Suppressor macrophage treated with lipopolysaccharide for 4 hours (primary cell): ENCODE measurements at places on chromosomes 5 and 9.

DNA sequence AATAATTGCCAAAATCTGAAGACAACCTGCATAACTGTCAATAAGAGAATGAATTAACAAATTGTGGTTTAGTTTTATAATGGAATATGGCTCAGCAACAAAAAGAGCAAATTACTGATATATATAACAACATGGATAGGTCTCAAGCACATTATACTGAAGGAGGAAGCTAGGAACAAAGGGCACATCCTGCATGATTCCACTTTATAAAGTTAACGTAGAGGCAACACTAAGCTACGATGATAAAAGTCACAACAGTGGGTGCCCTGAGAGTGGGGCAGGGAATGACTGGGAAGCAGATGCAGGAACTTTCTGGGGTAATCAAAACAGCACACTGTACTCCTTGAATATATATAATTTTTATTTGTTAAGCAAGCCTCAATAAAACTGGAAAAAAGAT, 165.2 kb downstream of the RMI1 start:
- no peak for DNase-seq

- no peak for DNase-seq
Measured at GRCh38 chr9:87359264-87359663, 138.4 kb upstream of the DAPK1 start.

- DNase-seq: no peak
Measured at GRCh38 chr5:173228639-173229381, 6.2 kb downstream of the NKX2-5 start.

DNA sequence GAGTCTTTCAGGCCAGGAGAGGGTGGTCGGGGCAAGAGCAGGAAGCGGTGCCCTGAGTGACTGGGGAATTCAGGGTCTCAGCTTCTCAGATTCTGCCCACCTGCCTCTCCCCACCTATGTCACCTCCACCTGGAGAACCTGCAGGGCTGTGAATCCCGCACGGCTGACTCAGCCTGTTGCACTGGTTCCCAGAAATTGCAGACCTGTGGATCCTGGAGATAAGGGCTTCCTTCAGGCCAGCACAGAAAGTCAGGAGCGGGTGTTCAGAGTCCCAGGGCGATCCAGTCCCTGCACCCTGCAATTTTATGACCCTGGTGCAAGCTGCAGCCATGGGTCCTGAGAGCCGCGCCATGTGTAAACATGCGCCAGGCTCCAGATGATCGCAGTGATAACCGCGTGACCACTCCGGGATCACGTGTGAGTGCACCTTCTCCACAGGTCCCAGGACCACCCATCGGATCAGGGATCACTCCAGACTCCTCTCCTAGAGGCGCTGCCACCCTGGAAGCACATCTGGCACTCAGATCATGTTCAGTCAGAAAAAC, 17.8 kb downstream of the IRX4 start:
- no peak for DNase-seq

DNA sequence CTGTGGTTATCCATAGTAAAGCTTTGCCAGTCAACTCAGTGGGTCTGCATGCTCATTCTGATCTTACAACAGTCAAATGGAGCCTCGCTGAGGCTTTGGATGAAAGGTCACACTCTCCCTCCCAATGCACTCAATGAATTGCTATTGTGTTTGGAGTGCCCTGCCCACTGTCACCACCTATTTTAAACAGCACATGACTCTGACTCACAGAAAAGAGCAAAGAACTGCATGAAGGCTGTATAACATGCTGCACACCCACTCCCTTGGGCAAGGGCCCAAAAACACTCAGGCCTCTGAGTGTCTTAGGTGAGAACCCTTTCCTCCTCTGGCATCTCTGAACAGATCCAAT, 118.7 kb upstream of the CCDC112 start:
- DNase-seq: peak; percentile 62

DNA sequence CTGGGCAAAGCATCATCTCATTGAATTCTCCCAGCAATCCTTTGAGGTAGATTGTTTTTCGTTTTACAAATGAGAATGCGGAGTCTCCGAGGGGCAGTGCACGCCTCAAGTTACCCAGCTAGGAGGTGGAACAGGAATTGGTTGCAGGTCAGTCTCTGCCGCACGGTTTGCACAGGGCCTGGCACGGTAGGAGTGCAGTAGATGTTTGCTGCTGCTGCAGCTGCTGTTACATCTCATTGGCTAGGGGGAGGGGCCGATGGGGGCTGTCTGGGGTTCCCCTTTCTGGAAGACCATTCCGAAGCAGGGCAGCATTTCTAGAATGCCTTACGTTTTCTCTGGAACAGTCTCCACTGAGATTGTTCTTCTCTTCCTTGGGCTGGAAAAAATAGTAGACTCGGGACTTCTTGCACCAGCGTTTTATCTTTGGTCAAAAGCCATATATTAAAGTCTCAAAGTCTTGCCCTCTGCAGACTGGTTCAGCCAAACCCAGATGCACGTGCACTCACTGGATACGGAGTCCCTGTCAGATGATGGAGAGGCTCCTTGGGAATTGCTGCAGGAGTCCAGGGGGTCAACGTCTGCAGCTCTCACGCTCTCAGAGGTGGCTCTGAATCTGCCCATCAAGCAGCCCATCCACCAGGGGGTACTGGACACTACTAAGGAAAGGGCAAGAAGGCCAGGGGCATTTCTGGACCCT, 1.2 kb downstream of the USP20 start:
- DNase-seq: peak; percentile 7

DNA sequence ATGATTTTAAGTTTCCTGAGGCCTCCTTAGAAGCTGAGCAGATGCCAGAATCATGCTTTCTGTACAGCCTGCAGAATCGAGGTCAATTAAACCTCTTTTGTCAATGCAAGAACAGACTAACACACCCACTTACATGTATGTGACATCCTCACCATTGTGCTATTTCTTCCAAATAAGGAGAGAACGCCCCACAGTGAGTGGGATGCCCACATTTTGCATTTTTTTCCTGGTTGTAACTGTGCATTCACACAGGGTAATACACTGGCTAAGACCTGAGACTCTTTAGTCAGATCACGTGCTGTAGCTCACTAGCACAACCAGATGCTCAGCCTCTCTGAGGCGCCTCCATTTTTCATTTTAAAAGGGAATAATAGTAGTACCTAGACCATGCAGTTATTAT, 4.4 kb upstream of the CEMIP2 start:
- DNase-seq: no peak

GRCh38 chr9:132769906-132770769, 99.9 kb downstream of the GTF3C4 start:
- DNase-seq: peak; percentile 79

DNA sequence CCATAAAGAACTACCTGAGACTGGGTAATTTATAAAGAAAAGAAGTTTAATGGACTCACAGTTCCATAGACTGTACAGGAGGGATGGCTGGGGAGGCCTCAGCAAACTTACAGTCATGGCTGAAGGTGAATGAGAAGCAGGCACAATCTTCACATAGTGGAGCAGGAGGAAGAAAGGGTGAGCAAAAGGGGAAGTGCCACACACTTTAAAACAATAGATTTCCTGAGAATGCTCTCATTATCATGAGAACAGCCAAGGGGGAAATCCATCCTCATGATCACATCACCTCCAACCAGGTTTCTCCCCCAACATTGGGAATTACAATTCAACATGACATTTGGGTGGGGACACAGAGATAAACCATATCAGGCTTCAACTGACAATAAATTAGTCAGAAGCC, 664.9 kb downstream of the TAF11L14 start:
- peak; percentile 8 for DNase-seq

DNA sequence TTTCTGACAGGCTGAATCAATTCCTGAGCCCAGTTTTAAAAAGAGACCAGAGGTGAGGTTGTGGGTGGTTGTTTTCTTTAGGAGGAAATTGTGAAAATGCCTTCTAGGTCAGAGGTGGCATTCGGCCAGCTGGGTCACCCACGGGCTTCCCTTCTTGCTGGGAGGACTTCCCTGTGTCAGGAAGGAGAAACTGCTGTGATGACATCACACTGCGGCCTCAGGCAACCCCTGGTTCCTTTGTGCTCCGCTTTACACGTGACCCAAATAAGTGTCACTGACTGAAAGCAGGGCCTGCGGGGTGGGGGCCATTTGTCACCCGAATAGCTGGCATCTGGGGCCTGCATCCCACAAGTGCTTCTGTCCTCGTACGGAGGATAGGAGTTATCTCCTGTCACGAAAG, 39.7 kb downstream of the FABP6 start:
- peak; percentile 96 for DNase-seq

GRCh38 chr9:114799925-114800324, 5.9 kb downstream of the TNFSF15 start:
- no peak for DNase-seq

- DNase-seq: no peak
Measured at GRCh38 chr9:88772575-88772974, 218.7 kb upstream of the S1PR3 start.

DNA sequence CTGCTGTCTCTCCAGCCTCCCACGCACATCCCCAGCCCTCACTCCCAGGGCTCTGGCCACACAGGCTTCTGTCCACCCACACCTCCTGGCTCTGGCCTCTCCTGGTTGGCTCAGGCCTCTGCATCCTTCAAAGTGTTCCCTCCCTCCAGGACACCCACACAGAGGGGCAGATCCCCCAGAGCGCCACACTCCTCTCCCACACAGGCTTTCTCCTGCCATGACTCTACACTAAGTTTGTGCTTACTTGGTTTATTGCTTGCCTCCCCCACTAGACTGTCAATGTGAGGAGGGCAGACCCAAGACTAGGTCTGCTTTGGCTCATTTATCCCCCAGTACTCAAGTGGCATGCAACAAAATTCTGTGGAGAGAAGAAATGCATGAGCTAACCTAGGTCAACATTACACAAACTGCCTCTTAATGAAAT, 67.0 kb upstream of the SPOCK1 start:
- DNase-seq: no peak

DNA sequence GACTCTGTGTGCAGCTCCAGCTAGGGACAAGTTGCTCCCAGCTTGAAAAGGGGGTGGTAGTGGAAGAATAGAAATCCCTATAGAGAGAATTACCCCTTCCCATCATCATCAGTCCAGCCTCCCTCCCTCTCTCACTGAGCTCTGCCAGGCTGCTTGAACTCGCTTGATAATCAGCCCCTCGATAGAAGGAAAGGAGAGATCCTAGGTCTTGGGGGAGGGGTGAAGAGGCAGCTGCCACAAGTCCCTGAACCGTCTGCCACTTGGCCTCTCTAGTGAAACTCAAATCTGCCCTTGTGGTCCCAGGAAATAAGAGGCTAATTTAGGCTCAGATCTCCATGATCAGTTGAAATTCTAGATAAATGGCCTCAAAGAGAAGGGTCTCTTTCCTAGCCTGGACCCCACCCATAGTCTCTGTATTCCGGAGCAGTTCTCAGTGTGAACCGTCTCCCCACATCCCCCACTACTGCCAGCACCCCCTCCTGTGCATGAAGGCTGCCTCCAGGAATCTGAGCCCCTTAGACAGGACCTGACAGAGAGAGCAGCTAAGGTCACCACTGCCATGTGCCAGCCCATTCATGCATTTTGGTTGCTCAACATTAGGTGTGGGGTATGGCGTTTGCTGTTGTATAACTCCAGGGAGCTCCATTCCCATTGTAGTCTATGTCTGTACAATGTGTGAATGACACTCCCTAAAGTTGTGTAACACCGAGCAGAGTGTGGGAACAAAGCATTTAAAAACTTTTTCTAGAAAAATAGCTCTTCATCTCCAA, 5.5 kb downstream of the DNAJB5 start:
- peak; percentile 46 for DNase-seq

- peak; percentile 35 for DNase-seq
Measured at GRCh38 chr5:150119421-150120061, 33.2 kb upstream of the CSF1R start.

- no peak for DNase-seq
Measured at GRCh38 chr5:146660376-146660960, 144.5 kb upstream of the GPR151 start.

DNA sequence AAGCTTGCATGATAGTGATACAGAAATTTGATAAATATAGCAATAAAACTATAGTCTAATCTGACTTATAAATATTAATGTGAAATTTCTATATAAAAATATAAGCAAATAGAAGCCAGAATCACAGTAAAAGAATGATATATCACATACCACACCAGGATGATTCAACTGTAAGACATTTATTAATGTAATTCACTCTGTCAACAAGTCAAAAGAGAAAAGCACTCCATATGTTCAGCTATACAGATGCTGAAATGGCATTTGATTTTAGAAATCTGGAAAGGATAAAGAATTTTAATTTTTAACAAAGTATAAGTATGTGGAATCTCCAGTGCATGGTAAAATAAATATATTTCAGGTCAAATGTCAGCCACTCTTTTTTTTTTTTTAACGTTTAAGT, 372.4 kb downstream of the KCNN2 start:
- no peak for DNase-seq

DNA sequence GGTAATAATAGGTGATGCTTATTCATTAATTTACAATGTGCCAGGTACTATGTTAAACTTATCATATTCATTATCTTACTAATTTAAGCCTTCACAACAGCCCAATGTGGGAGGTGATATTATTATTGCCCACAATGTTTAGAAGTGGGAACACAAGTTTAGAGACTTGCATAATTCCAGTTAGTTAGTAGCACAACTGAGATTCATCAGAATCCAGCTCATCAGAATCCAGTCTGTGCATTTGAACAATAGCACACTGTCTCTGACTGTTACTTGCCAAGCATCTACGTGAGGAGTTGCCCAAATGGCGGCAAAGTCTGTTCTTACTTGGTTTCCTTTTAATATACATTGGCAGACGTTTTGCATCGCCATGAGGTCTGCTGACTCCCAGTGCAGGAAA, 110.9 kb upstream of the BASP1 start:
- no peak for DNase-seq

DNA sequence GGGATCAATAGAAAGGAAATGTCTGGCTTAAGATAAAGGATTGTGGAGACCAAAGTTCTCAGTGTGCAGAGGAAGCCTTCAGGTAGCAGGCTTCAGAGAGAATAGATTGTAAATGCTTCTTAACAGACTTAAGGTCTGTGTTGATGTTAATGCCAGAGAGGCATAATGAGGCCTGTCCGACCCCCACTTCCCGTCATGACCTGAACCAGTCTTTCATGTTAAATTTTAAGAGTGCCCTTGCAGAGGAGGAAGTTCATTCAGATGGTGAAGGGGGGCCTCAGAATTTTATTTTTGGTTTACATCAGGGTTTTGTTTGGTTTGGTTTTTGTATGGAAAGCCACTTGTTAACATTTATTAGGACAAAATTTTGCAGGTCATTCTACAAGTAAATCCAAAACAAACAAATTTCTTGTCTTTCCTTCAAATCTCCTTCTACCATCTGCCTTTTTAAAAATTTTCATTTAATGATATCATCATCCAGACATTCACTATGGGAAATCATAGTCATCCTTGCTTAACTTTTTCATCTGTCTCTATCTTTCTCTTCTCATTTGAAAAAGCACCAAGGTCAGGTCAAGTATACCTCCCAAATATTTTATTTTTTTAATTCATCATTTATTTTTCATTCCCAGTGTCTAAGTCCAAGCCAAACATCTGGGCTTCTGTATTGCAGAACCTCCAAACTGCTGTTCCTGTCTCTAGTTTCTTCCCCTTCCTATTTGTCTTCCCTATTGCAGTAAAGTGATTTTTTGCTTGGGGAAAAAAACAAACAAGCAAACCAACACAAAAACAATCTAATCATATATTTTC, 6.9 kb upstream of the ABCA1 start:
- no peak for DNase-seq

- no peak for DNase-seq
Measured at GRCh38 chr9:110602281-110602680, 22.7 kb upstream of the SVEP1 start.
